ENCODE measurements at places on chromosomes 4 and X. TPM values are rescaled to one million over a fixed set of nuclear protein-coding genes. Genes with fewer than 3 reads are reported as not detected.

RBMXL3 gene
- polyA plus RNA-seq = not detected

DNA sequence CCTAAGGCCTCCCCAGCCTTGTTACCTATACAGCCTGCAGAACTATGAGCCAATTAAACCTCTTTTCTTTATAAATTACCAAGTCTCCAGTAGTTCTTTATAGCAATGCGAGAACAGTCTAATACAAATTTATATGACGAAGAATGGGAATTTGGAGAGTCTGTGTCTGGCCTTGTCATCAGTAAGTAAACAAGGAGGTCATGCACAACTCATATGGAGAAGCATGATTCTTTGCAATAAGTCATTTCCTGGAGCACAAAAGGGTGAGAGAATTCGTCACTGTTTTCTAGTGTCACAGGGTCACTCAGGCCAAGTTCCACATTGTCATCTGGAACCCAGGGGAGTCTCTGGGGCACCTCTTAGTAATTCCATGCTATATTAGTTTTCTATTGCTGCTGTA lies 49.0 kb upstream of the HS6ST2 start:
- DNase-seq = no peak

DNA sequence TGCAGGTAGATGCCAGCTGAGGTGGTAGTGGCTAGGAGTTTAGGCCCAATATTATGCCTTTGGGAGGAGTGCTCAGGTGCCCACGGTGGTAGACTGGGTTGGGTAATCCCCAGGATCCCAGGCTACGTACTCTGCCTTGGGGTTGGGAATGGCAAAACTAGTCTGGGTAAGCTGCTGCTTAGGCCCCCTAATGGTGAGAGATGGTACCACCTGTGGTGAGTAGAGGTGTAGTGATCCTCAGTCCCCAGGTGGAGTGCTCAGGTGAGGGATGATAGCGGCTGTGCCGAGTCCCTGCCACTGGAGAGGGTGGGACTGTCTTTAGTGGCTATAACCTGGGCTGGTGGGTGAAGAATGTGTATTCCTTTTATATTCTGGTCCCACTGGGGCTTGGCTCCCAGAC lies 75.2 kb downstream of the IL1RAPL2 start:
- no peak for DNase-seq

- peak; percentile 92 for DNase-seq
Measured at GRCh38 chr4:15003401-15003890, 1.2 kb downstream of the CPEB2 start.

CDKL2 gene
- polyA plus RNA-seq = 4.1 TPM

REPS2 gene
- 14.3 TPM for polyA plus RNA-seq

TSPAN7 gene
- polyA plus RNA-seq = 50.5 TPM

NDUFB11 gene
- 75.4 TPM for polyA plus RNA-seq

- DNase-seq = no peak
Measured at GRCh38 chr4:179196511-179196910, 1754.3 kb upstream of the AGA start.

DNA sequence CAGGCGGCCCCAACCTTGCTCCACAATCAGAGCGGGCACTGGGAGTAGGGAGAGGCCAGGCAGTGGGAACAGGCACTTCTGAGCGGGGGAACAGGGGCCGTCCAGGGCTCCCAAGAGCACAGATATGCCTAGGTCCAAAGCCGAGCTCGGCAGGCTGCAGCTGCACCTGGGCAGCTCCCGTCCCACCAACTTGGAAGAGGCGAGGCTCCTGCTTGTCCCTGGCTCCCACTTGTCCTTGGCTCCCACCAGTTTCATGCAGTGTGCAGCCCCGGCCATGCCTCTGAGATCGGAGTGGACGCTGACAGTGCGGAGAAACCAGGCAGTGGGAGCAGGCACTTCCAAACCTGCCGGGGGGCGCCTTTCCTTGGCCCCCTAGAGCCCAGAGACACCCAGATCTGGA lies 84.0 kb upstream of the XAGE2 start:
- DNase-seq = no peak

DNA sequence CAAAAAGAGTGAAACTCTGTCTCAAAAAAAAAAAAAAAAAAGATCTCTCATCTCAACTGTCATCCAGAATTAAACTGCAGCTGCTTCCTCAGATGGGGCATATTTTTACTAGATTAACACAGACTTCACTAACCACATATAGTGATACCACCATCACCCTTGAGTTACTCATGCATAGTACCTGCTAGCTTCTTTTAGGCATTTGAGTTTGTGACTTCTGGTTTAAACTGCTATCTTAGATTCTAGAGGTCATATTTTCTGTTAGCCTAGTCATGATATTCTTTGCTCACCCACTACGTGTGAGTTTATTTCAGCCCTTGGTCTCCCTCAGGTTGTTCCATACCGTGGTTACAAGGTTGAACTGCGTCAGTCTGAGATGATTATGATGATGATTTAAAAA lies 154.9 kb upstream of the BMP3 start:
- no peak for DNase-seq

DNA sequence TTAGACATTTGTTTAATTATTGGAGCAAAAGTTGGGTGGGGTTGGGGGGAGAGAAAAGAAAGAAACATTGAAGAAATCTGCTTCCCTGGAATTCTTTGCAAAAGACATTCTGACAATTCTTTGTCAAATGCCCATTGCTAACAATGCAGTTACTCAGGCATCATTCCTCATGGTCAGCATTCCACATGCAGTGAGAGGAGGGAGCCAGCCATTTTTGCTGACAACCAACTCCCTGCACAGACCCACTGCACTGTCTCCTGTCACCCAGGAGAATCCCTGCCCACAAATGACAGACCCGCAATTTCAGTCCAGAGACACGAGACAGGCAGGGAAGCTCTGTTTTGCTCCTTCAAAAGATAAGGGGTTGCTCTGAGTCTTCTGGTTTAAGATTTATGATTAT lies 985.1 kb upstream of the SLIT2 start:
- DNase-seq = no peak

TRIM2 gene
- polyA plus RNA-seq = 88.2 TPM

EPGN gene
- polyA plus RNA-seq = not detected

DNA sequence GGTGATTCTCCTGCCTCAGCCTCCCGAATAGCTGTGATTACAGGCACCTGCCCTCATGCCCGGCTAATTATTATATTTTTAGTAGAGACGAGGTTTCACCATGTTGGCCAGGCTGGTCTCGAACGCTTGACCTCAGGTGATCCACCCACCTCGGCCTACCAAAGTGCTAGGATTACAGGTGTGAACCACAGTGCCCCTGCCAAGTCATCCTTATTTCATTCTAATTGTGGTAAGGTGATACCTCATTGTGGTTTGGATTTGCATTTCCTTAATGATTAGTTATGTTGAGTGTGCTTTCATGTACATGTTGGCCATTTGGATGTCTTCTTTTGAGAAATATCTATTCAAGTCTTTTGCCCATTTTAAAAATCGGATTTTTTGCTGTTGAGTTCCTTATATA lies 93.0 kb downstream of the USP9X start:
- DNase-seq = no peak

DNA sequence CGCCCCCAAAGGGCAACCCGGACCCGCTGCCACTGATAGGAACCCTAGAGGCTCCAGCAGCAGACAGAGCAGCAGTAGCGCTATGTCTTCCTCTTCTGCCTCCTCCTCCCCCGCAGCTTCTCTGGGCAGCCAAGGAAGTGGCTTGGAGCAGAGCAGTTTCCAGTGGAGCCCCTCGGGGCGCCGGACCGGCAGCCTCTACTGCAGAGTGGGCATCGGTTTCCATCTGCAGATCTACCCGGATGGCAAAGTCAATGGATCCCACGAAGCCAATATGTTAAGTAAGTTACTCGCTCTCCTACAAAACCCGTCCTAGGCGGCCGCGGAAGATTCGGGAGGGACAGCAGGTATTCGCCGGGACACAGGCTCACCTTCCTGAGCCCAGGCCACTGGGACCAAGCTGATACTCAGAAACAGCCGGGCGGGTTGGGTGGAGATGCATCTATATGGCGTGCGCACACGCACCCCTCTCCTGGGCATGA lies 477 bp downstream of the FGF5 start:
- peak; percentile 70 for DNase-seq

DNA sequence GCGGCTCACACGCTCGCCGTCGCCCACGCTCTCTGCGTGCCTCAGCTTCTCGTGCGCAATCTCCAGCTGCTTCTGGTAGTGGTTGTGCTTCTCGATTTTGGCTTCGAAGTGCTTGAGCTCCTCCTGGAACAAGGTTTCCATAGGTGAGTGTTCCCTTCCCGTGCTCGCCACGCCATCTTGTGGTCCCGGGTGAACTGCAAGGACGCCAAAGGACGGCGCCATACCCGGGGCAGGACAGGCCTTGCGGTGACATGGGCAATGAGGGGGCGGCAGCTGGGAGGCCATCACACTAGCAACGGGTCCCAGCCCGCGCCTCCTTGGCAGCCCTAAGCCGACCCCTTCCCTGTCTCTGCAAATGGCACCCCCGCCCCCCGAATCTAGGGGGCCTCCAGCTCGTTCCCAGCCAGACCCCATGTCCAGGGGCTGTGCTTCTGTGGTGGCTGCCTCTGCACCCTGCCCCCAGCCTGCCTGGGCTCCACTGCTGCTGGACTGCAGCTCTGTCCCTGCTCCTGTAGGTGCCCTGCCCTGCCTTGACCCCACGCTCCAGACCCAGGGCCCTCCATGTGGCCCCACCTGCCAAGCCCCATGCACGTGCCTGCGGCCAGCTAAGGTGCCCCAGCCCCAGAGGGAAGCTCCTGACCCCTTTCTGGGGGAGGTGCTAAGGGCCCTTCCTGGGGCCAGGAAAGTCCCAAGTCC lies 17.3 kb downstream of the LRPAP1 start:
- no peak for DNase-seq

DNA sequence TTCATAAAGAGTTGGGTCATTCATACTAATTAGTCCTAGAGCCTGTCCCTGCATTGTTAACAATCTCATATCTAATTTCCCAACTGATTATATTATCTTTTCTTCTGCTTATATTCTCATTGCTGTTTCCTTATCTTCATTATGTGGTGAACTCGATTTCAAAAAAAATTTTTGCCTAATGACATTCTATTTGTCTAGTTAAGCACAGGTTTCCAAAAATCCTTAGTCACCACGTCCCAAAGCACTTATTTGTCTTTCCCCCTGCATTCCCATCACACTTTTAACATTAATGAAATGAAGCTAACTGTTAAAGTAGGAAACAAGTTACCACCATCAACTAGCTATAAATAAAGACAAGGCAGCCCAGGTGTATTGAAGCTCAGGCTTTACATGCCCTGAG lies 131.1 kb downstream of the IQCM start:
- no peak for DNase-seq

MBNL3 gene
- 17.9 TPM for polyA plus RNA-seq

DNA sequence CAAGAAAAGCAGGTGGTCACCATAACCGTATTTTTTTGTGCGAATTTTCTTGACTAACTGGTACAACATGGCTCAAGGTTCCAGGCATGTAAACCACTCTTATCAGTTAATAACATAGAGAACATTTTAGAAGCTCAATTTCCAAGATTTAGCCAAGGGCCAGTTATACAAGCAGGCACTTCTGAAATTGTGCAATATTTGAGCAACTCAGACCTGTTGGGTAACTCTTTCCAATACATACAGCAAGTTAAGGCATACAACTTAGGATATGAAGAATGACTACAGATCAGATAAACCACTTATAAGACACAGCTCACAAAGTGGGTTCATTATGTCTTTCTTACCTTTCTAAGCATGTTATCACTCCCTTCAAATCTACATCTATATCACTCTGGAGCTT lies 43.9 kb downstream of the ZNF280C start:
- no peak for DNase-seq

DNA sequence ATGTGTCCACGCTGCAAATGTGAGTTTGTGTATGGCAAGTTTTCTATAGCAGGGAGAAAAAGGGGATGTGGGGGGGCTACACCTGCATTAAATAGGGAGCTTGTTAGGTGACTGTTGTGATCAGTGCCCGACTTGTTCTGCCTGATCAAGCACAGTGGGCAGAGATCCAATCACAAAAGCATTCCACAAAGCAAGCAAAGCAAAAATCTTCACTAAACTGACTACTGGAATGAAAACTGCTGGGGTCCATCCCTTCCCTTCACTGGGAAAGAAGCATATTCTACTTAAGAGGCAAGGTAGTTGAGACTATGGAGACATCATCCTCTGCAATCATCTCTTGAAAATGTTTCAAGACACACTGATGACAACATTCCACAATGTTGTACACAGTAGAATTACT lies 5.2 kb downstream of the IRS4 start:
- DNase-seq = no peak

GRCh38 chrX:133881893-133882292 lies 103.5 kb downstream of the GPC3 start:
- no peak for DNase-seq

GRCh38 chr4:163732473-163732872 lies 238.0 kb downstream of the TMA16 start:
- DNase-seq = no peak

DNA sequence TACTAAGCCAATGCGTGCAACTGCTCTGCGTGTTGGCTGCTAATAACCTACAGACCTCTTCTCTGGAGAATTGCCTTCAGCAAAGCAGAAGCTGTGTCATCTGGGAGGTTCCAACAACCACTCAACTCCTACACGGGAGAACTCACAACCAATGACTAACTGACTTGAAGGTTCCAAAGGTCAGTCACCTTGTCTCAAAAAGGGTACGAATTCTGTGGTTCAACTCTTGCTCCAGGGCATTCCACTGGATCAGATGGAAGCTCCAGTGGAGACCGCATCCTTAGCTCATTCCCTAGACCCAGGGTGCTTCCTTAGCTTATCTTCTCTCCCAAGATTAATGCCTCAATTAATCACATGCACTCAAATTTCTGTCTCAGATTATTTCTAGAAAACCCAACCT lies 222.7 kb downstream of the CHIC2 start:
- DNase-seq = no peak

AWAT2 gene
- polyA plus RNA-seq = not detected

DNA sequence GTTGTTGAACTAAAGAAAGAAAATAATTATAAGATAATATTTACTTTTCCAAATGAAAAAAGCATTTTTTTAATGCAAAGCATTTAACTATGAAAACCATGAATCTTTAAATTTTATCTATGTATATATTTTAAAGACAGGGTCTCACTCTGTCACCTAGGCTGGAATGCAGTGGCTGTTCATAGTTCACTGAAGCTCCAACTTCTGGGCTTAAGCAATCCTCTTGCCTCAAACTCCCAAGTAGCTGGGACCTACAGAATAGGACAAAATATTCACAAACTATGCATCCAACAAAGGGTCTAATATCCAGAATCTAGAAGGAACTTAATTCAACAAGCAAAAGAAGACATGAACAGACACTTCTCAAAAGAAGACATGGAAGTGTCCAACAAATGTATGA lies 55.9 kb upstream of the ALB start:
- no peak for DNase-seq

DNA sequence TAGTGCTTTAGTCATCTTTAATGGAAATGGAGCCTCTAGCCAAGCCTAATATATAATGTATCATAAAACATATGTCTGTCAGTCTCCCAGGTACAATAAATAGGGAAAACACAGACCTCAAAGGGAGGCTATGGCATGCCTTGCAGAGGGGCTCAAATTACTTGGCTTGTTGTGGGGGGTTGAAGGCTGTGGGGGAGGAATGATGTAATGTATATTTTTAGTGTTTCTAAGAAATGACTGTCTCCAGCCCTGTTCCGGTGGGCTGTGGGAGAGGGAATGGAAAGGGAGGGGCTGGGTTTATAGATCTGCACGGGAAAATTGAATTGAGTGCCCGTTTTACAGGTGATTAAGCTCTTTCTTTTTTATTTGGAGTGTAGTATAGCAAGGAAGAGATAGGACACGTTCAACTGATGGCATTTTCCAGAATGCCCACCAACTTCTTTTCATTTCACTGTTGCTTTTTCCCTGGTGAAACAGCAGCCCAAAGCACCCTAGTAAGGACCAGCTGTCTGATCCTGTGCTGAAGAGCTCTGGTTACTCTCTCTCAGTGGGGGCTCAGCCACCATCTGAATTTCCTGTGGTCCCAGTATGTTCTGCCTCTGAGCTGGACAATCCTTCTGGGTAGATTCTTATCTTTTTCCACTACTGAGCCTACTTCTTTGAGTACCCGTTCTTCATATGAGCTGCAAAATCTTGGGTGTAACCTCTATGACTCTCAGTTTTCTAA lies 220.7 kb upstream of the CASK start:
- no peak for DNase-seq

All from left lung (tissue), 14 donors.